ENCODE measurements at places on chromosomes 7 and 10.

DNA sequence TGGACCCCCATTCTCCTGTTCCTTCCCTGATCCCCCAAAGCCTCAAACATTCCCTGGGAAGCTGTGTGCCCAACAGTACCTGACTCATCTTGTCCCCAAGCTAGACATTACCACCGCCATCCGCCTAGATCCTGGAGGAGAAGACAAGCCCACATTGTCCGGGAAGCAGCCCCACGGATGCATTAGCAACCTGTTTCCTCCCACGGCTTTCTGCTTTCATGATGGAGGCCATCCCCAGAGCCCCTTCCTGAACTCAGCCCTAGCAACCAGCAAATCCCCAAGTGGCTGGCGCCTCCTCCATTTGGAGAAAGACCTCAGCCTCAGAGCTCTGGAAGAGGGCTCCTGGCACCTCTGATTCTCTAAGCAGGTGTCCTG is 2.3 kb upstream of the SLC29A3 start:
- DNase-seq = no peak

DNA sequence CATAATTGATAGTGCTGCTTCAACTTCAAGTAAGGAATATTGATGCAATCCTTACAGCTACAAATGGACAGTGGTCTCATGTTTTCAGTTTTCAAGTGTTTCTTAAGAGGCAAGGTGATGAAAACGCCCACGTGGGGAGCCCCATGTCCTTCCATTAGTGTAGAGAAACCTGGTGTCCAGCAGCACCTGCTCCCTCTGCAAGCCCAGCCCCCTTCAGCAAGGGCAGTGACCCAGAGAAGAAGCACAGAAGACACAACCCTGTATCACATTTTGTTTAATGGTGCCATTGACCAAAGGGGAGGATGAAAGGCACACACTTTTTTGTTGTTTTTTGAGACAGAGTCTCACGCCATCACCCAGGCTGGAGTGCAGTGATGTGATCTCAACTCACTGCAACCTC is 143.7 kb downstream of the EGFR start:
- DNase-seq = no peak

- DNase-seq = no peak
Observed at GRCh38 chr7:132740176-132740575, 163.9 kb upstream of the PLXNA4 start.

GRCh38 chr7:42272793-42273665 is 36.0 kb upstream of the GLI3 start:
- no peak for DNase-seq

DNA sequence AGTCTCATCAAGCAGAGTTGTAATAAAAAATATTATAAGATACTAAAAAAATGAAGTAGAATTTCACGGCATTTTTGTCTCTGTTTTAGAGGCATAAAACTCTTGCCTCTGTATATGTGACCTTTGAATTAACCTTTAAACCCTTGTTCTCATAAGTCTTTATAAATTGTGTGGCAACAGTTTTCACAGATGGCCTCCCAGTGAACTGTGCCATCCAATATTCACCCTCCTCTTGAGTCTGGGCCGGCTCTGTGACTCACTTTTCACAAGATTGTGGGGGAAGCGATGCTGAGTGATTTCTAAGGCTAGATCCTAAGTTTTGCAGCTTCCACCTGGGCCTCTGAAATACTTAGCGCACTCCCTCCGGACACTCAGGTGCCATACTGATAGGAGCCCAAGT is 4.6 kb upstream of the USP6NL start:
- DNase-seq = no peak

DNA sequence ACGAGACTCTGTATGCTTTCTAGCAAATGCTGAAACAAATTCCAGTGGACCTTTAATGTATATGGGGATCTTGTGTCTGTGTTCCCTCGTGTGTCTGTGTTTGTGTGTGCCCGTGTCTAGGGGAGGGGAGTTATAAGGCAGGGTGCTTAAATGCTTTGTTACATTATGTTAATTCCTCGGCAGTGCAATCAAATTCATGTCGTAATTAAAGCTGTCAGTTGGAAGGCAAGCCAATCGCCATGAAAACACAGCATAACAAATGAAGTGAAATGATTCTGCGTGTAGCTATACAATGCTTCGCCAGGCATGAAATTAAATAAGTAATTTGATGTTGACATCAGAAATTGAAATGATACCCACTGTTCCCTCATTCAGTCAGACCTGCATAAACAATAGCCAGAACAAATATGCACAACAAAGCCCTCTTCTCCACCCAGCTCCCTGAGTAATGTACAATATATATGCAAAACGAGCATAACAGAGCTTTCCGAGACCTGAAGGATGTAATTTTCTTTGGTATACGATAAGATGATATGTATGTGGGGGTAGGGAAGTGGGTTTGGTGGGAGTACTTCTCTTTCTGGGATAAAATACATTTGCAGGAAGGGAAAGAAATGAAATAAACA is 534.1 kb downstream of the AUTS2 start:
- DNase-seq = no peak

Data from central memory CD4-positive, alpha-beta T cell (primary cell).